NCI-H2107 (cell line): ENCODE measurements at places on chromosomes 7 and 10.

- no peak for DNase-seq
Observed at GRCh38 chr10:2933071-2933470, 134.3 kb upstream of the PFKP start.

- no peak for DNase-seq
Observed at GRCh38 chr7:55477781-55478374, 94.4 kb downstream of the VOPP1 start.

DNA sequence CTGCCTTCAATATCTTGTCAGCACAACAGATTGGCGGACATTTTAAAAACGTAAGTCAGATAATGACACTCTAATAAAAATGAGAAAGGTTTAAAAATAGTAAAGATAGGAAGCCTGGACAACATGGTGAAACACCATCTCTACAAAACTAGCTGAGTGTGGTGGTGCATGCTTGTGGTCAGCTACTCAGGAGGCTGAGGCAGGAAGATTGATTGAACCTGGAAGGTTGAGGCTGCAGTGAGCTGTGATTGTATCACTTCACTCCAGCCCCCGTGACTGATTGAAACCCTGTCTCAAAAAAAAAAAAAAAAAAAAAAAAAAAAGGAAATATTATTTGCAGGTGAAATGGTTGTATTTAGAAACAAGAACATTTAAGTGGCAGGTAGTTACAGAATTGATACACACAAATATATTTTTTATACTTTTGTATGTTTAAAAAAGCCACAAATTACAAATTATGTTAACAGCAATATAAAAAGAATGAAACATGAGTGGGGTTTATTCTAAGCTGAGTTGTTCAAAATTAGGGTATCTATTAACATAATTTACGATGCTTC is 141.9 kb downstream of the ADK start:
- DNase-seq = no peak

- DNase-seq = no peak
Observed at GRCh38 chr10:60441515-60441914, 51.8 kb upstream of the ANK3 start.

DNA sequence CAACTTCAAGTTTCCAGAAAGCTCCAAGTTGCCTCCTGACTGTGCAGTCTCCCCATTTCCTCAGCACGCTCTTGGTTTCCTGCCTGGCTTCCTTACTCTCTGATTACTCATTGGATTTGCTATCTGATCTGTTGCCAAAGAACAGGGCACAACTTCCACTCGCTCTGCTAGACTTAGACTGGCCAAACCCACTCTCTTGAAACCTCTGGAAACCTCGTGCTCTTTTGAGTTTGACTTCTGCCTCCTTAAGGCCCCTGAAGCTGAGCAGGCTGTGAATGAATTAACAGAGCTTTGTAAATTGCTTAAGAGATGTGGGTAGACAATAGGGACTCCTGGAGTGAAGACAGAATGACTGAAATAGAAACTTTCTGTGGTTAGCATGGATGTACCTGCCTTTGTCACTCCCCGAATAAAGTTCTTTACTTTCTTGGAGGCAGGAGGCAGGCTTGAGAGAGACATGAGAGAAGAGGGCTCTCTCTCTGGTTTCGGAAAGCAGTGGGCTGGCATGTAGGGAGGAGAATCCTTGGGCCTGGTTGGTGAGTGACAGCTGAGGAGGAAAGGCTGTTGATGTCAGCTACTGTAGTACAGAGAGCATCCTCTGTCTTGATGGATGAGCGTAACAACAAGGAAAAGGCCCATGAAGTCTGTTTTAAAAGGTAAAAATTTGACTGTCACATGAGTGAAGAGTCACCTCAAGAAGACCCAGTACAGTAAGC is 70.8 kb downstream of the CHN2 start:
- DNase-seq = no peak

DNA sequence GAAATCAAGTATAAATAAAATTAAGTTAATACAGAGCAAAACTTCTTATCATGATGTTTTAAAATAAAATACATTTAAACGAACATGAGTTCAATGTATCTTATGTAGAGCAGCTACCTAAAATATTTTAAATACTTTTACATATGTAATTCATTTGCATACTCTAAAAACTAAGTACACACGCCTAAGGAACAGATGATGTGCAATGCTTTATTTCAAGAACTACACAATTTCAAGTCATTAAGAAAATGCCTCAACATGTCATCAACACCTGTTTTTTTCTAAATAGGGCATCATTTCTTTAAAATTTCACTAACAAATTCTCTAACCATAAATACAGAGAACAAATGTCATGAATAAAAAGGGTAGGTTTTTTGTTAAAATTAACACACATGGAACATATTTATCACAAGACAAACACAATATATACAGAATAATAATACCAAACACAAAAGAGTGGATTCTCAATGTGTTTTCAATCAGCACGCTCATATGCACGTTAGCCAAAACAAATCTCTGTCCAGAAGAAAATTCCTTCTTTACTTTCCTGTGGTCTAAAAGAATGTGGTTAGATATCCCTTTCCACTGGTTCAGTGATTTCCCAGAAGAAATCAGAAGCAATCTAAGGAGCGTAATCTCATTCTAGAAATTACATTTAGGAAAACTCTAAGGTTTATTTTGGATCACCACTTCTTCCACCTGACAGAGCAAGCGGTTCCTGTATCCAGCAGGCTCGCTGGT is 73.0 kb upstream of the PFKP start:
- no peak for DNase-seq

DNA sequence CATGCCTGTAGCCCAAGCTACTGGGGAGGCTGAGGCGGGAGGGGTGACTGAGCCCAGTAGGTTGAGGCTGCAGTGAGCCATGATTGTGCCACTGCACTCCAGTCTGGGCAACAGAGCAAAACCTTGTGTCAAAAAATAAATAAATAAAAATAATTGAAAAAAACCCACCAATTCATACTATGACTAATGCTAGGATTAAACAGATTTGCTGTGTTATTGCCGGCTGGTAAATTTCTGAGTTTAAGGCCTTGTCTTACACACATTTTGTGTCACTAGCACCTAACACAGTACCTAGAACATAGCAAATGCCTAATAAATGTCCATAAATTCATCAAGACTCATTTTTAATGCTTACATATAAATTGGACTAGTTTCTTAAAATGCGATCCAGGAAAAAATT is 8.7 kb downstream of the ESYT2 start:
- DNase-seq = no peak

- DNase-seq = no peak
Observed at GRCh38 chr7:6385110-6385781, 62.5 kb downstream of the DAGLB start.

- no peak for DNase-seq
Observed at GRCh38 chr10:12721334-12721733, 280.2 kb downstream of the CCDC3 start.

GRCh38 chr7:44309271-44310091 is 15.9 kb downstream of the CAMK2B start:
- DNase-seq = no peak

- no peak for DNase-seq
Observed at GRCh38 chr7:106127984-106128780, 16.1 kb upstream of the SYPL1 start.

- no peak for DNase-seq
Observed at GRCh38 chr7:80583901-80584300, 54.5 kb upstream of the CD36 start.

GRCh38 chr10:45408421-45409319 is 34.7 kb downstream of the ALOX5 start:
- DNase-seq = no peak

DNA sequence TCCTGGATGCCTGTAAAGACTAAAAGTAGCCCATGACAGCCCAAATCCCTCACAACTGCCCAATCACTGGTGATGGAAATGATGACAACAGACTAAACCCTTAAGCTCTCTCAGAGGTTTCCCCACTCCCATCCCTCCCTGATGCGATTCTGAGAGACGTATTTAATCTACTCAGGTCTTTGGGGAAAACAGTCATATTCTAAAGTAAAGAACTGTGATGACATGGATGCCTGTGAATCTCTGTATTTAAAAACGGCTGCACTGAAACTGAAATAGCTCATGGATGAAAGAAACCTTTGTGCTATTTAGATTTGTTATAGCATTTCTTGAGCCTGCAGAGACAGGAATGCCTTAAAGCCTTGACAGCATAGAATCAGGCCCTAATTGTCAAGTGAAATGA is 28.5 kb downstream of the VPS41 start:
- no peak for DNase-seq

- DNase-seq = no peak
Observed at GRCh38 chr7:520503-521161, 986 bp upstream of the PDGFA start.

DNA sequence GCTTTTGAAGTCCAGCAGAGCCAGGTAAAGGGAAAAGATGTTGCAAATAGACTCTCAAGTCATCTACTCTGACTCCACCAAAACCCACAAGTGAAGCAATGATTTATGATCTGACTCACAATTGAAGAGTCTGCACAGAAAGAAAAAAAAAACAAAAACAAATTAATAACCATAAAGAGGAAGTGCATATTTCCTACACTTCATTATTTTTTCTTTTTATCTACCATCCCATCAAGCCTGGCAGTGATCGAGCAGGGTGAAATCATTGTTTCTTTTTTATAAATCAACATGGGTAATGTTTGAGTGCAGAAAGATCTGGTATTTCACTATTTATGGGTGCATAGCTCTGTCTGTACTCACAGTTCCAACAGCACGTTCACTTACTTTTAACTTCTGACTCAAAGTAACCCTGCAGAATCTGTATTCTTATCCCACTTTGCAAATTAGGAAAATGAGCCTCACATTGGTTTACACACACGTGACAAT is 829.0 kb downstream of the TNS3 start:
- DNase-seq = no peak

GRCh38 chr10:49366460-49366859 is 29.4 kb downstream of the DRGX start:
- no peak for DNase-seq

GRCh38 chr10:77513781-77514331 is 123.8 kb downstream of the KCNMA1 start:
- no peak for DNase-seq

DNA sequence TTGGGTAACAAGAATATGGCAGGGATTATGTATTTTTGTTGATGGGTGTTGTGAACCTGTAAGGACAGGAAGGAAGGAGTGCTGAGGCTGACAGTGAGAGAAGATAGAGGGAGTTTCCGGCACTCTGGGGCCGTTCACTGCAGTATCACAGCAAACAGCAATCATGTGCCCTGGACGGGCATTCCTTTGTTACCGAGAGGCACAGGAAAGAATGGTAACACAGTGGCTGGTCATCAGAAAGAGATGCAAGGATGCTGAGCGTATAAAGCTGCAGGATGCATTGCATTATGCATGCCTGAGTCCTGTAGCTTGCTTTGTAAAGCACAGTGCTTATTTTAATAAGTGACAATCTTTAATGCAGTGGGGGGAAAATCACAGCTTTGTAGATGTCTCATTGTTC is 286.8 kb downstream of the RPS24 start:
- DNase-seq = no peak

GRCh38 chr7:45606050-45606449 is 31.9 kb downstream of the ADCY1 start:
- no peak for DNase-seq

DNA sequence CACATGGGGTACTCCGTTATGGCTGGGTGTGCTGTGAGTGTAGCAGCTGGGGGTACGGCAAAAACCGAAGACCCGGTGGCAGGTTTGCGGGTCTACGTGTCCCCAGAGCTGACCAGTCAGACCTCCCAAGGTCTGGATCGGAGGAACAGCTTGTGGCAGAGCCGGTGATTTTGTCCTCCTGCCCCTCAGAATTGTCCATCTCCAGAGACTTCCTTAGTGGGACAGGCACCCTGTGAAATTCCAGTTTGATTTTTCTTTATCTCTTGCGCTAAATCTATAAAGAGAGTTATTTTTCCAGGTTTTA is 1.0 kb downstream of the EIF3B start:
- DNase-seq = no peak

DNA sequence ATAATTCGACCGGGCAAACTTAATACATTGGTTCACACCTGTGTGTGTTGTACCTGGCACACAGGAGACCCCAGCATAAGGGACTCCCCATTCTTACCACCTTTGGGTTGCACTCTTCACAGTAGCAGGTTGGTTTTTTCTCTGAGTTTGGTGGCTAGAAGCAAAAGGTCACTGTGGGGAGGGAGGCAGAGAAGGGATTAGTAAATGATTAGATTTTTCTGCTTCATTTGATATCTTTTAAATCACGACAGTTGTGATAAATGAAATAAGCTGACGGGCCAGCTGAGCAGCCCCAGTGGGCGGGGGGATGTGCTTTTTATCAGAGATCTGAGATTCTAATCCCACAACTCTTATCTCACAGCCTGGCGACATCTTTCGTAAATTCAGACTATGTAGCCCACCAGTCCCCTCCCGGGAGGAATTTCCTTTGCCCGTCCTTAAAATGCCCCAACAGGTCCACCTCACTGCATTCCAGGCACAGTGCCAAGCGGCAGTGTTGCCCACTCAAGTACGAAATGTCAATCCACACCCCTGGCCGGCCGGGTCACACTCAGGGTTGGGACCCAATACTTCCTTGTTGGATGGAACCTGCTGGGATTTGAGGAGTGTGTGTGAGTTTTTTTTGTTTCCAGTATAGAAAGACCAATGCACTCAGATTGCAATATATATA is 10.5 kb upstream of the KCP start:
- no peak for DNase-seq

DNA sequence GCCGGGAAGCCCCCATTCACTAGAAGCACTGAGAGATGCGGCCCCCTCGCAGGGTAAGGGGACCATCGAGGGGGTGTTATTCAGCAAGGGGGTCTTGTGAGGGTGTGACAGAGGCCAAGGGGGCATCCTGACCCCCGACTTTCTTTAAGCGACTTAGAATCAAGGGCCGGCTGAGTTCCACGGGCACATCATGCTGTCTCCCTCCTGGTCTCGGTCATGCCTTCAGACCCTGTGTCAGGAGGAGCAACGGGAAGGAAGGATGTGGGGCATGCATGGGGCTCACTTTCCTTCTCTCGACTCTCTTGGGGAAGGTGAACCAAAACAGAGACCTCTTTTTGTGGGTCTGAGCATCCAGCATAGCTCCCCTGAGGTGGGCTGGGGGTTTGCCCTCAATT is 2.5 kb downstream of the ACSL5 start:
- no peak for DNase-seq
